ENCODE measurements at places on chromosomes 2 and 18. TPM values are rescaled to one million over a fixed set of nuclear protein-coding genes. Genes with fewer than 3 reads are reported as not detected.

DNA sequence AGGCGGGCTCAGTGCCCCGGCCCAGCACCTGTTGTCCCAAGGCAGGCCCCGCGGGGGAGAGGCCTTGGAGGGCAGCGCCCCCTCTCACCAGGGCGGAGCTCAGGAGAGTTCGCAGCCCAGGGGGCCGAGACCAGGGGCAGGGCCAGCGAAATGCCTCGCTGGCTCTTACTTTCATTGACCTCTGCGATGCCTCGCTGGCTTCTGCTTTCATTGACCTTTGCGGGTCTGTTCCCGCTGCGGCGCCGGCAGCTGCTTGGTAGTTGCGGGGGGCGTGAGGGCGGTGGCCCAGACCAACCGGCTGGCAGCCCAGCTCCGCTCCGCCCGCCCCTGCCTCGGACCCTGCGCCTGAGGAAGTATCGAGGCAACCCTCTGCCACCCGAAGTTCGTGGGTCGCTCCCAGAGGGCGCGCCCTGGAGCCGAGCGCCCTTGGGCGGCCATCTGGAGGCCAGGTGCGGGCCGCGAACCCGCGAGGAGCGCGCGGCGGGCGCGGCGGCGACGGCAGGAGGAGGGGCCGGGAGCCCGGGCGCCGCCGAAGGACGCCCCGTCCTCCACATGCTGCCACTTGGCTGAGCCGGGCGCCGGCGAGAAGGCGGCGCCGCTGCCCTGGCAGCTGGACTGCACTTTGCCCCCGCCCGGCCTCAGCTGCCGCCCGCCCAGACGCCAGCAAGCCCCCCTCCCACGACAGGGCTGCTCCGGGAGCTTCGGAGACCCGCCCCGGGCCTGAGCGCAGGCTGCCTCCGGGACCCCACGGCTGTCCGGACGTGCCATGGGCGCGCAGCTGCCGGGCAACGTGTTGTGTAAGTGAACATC is 118.0 kb upstream of the MSTN start:
- H3K4me1 ChIP-seq = peaks cover 6% of the 10 kb centered on the region
- H3K27ac ChIP-seq = peak overlapping the region; percentile 89
- H3K36me3 ChIP-seq = no peaks in the 10 kb centered on the region
- H3K27me3 ChIP-seq = no peaks in the 10 kb centered on the region

- DNase-seq = no peak
- peaks cover 28% of the 10 kb centered on the region for H3K4me1 ChIP-seq
- no peak overlapping the region for H3K4me3 ChIP-seq
- H3K27ac ChIP-seq = peak overlapping the region; percentile 45
- H3K27me3 ChIP-seq = no peaks in the 10 kb centered on the region
Observed at GRCh38 chr2:201432038-201432620, 19.1 kb downstream of the TRAK2 start.

DNA sequence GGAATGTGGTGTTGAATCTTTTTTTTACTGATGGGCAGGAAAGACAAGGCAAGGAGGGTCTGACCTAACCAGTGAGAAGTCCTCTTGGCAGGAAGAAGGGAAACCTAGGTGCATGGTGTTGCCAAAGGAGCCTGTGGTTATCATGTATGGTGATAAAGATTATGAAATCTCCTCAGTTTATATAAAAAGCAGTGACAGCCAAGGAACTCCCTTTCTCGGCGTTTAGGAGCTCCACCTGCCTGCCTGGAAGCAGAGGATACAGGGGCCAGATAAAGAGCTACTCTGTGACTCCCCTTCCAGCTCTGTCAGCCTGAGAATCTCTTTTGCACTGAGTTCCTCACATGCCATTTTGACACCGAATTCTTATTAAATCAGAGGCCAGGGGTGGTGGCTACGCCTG is 26.1 kb downstream of the COLEC12 start:
- H3K27ac ChIP-seq = peak overlapping the region; percentile 30
- DNase-seq = no peak
- H3K4me3 ChIP-seq = no peak overlapping the region
- peaks cover 18% of the 10 kb centered on the region for H3K4me1 ChIP-seq
- H3K36me3 ChIP-seq = no peaks in the 10 kb centered on the region
- H3K27me3 ChIP-seq = no peaks in the 10 kb centered on the region

DNA sequence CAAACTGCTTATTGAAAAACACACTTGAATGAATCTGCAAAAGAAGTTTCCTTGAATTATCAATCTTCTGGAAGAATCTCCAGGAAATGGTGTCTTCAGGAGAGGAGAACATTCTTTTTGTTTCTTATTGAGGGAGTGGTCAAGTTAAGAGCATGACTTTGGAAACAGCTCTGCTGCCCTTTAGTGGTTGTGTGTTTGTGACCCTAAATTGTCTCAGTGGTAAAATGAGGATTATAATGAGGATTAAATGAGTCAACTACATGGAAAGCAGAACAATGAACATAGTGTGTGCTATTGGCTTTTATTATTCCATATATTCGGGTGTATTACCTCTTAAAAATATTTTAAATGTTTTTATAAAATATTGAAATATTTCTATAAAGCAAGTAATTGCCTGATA is 44.8 kb upstream of the TANC1 start:
- H3K27ac ChIP-seq = no peak overlapping the region
- H3K36me3 ChIP-seq = no peaks in the 10 kb centered on the region
- H3K27me3 ChIP-seq = no peaks in the 10 kb centered on the region
- DNase-seq = no peak

DNA sequence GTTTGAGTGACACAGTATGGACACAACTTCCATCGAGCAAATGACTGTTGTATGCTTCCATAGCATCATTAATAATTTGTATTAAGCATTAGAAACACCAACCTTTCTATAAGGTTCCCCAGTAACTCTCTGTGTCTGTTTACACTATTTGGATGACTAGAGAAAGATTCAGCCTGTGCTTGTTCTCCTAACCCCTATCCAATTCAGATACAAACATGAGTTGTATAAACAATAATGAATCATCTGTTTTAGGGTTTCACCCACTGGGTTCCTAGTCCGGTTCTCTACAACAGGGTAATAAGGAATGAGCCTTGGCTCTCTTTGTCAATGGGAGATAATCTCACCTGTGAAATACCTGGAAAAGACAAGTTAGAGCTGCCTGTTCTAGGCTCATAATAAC is 894.1 kb upstream of the PIK3C3 start:
- H3K27me3 ChIP-seq = no peaks in the 10 kb centered on the region
- H3K36me3 ChIP-seq = no peaks in the 10 kb centered on the region
- no peak overlapping the region for H3K4me3 ChIP-seq
- no peak overlapping the region for H3K27ac ChIP-seq

DNA sequence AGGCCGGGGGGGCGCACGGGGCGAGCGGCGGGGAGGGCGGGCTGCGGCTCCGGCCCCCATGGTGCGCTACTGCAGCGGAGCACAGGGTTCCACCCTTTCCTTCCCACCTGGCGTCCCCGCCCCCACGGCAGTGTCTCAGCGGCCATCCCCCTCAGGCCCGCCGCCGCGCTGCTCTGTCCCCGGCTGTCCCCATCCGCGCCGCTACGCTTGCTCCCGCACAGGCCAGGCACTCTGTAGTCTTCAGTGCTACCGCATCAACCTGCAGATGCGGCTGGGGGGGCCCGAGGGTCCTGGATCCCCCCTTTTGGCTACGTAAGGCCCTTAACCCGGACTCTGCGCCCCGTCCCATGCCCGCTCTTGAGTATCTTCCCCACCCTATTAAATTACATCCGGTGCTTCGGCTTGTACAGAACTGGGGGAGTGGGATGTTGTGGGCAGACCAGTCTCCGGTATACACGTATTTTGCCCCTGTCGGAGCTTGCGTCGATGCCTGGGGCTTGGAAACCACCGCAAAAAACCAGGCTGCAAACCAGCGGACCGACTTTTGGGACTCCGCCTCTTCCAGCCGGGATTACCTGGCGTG is 598 bp upstream of the WBP1 start:
- peak overlapping the region; percentile 96 for H3K27ac ChIP-seq
- no peak for DNase-seq
- H3K27me3 ChIP-seq = no peaks in the 10 kb centered on the region
- H3K4me1 ChIP-seq = peaks cover 27% of the 10 kb centered on the region
- peak overlapping the region; percentile 69 for H3K4me3 ChIP-seq

DNA sequence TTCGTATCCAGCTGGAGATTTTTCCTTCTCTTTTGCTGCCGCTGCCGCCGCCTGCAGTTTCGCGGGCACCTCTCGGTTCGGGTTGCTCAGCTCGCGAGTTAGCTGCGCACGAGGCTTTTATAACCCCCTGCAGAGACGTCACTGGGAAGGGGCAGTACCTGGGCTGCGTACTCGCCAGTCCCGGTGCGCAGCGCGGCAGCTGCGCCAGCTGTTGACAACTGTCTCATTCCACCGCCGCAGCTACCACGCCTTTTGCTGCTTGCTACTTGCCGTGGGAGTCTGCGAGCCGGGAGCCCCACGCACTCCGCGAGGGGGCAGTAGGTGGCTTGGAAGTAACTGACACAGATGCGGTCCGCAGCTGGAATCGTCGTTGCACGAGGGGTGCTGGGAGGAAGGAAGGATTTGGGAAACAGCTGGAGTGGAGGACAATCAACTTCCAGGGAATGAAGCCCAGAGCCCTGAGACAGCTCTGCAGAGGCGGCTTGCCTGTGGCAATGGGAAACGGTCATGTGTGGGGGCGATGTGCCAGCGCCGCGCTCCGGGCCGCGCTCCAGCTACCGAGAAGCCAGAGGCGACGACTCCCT is at the start of gene TACR1:
TACR1 (minus strand) TSS at position 93 of the 584 bp plus-strand sequence. CDS start 586 bp downstream, outside the sequence.
- no peaks in the 10 kb centered on the region for H3K36me3 ChIP-seq
- DNase-seq = peak; percentile 26
- H3K27ac ChIP-seq = no peak within 1 kb of the TSS
- H3K27me3 ChIP-seq = no peaks in the 10 kb centered on the region
- no peaks in the 10 kb centered on the region for H3K4me1 ChIP-seq

GRCh38 chr2:163121483-163121882 is 282.9 kb upstream of the KCNH7 start:
- H3K4me3 ChIP-seq = no peak overlapping the region
- no peaks in the 10 kb centered on the region for H3K27me3 ChIP-seq
- no peak overlapping the region for H3K27ac ChIP-seq
- no peaks in the 10 kb centered on the region for H3K36me3 ChIP-seq
- H3K4me1 ChIP-seq = no peaks in the 10 kb centered on the region

- peaks cover 3% of the 10 kb centered on the region for H3K4me1 ChIP-seq
- DNase-seq = no peak
- no peaks in the 10 kb centered on the region for H3K36me3 ChIP-seq
- H3K4me3 ChIP-seq = no peak overlapping the region
- H3K27ac ChIP-seq = no peak overlapping the region
- no peaks in the 10 kb centered on the region for H3K27me3 ChIP-seq
Observed at GRCh38 chr2:25586726-25587144, 86.6 kb downstream of the DTNB start.

DNA sequence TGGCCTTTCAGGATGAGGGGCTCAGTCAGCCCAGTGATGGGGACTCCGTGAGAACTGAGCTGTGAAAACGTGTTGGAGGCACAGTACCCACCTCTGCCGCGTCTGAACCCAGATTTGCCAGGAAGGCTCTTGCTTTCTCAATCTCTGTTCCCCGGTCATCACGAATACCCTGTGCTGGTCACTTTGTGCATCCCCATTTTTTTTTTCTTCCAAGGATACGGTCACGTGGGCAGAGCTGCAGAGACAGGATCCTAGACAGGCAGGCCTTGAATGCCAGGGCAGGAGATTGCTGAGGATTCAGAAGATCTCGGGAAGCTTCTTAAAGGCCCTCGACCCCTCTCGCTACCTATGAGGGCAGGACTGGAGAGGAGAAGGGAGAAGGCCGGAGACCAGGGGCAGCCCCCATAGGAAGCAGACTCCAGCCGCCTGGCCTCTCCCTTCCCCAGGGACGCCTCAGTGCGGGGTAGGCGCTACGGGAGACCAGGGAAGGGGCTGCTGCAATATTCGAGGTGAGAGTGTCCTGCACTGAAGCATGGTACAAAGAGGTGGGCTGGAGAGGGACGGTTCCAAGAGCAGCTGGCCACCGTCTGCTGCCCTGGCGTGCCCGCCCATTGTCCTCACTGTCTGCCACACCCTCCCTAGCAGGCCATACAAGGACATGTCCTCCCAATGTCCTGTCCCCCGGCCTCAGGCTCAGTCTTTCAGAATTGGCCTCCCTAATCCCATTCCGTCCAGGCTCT is 29.0 kb upstream of the TAF1B start:
- DNase-seq = no peak
- H3K27me3 ChIP-seq = no peaks in the 10 kb centered on the region
- H3K4me1 ChIP-seq = peaks cover 4% of the 10 kb centered on the region
- H3K27ac ChIP-seq = no peak overlapping the region
- H3K36me3 ChIP-seq = no peaks in the 10 kb centered on the region
- H3K4me3 ChIP-seq = no peak overlapping the region

DNA sequence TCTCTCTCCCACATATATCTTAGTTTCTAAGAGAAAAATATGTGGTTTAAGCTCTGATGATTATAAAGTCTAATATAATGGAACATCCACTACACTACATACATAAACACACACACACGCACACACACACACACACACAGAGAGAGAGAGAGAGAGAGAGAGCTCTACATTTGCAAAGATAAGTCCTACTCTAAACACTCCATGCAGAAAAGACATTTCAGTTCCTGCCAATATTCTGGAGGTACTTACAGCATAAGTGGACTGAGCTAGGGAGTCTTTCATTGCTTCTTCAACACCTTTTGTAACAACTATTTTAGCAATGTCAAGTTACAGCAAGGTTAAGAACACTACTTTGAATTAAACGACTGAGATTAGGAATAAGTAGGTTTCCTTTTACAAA is 80.1 kb downstream of the FIGN start:
- no peaks in the 10 kb centered on the region for H3K4me1 ChIP-seq
- no peak overlapping the region for H3K27ac ChIP-seq
- DNase-seq = no peak
- H3K27me3 ChIP-seq = no peaks in the 10 kb centered on the region
- H3K4me3 ChIP-seq = no peak overlapping the region

GRCh38 chr2:120174963-120175581 is 48.1 kb downstream of the TMEM185B start:
- peak overlapping the region; percentile 4 for H3K27ac ChIP-seq
- H3K4me1 ChIP-seq = no peaks in the 10 kb centered on the region
- peaks cover 21% of the 10 kb centered on the region for H3K36me3 ChIP-seq
- DNase-seq = no peak
- H3K27me3 ChIP-seq = no peaks in the 10 kb centered on the region
- no peak overlapping the region for H3K4me3 ChIP-seq

- H3K36me3 ChIP-seq = no peaks in the 10 kb centered on the region
- H3K4me3 ChIP-seq = no peak overlapping the region
- H3K27me3 ChIP-seq = no peaks in the 10 kb centered on the region
- peak overlapping the region; percentile 46 for H3K27ac ChIP-seq
- no peaks in the 10 kb centered on the region for H3K4me1 ChIP-seq
Observed at GRCh38 chr2:237603718-237604362, 13.3 kb upstream of the RAB17 start.

DNA sequence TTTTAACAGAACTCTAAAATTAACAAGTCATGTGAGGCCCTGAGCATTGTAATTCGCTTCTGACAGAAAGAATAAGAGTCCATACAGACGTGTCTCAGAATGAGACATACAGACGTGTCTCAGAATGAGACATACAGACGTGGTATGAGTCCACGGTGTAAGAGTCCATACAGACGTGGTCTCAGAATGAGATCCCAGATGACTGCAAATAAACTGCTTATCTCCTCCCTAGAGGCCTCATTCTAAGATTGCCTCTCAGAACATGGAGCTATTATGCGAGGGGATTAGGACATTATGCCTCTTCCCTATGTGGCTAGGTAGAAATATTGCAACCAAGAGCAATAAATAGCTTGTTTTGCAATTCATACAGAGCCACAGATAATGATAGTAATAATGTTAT is 63.9 kb downstream of the NEB start:
- no peak for DNase-seq
- no peaks in the 10 kb centered on the region for H3K36me3 ChIP-seq
- no peaks in the 10 kb centered on the region for H3K4me1 ChIP-seq
- no peaks in the 10 kb centered on the region for H3K27me3 ChIP-seq
- H3K27ac ChIP-seq = no peak overlapping the region
- H3K4me3 ChIP-seq = no peak overlapping the region

The C2orf78 gene
- total RNA-seq = not detected

The NFATC1 gene
- total RNA-seq = 33.7 TPM

The CDH2 gene
- 3.9 TPM for total RNA-seq

The KCTD1 gene
- total RNA-seq = 42.0 TPM

The OBSL1 gene
- total RNA-seq = 90.0 TPM

Measured in tibial nerve (tissue), 4 donors.